ENCODE measurements at places on chromosomes 11 and 22.

- no peak for DNase-seq
Observed at GRCh38 chr11:69799582-69799981, 19.6 kb downstream of the FGF3 start.

- DNase-seq: no peak
Observed at GRCh38 chr11:88405853-88406252, 68.3 kb upstream of the CTSC start.

DNA sequence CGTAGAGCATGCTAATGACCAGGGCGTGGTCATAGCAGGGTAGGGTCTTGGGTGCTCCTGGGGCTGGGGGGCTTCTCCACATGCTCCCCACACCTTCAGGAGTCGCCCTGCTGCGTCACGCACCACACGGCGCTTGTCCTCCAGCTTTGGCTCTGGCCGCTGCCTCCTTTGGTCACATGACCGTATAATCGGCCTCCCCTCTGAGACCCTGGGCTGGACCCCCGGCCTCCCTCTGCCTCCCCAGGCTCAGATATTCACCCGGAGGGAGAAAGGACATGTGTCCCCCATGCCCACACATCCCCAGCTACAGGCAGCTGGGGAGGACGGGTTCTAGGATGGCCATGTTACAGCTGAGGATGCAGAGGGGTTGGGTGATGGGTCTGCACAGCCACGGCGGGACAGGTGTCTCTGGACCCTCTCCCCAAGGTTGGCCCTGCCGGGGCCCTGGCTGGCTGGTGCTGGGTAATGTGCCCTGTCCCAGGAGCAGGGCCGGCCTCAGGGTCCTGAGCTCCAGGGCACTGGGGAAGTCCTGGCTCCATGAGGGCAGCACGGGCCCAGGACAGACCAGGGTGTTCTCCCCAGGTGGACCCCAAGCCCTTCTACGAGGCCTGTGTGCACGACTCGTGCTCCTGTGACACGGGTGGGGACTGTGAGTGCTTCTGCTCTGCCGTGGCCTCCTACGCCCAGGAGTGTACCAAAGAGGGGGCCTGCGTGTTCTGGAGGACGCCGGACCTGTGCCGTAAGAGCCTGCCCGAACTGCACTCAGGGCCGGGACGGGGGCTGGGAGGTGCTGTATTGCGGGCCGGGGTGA, 14.5 kb downstream of the MUC2 start:
- DNase-seq: no peak

GRCh38 chr11:14409891-14410290, 50.9 kb upstream of the RRAS2 start:
- DNase-seq: no peak

GRCh38 chr11:114218508-114218907, 77.7 kb upstream of the NNMT start:
- no peak for DNase-seq

- no peak for DNase-seq
Observed at GRCh38 chr22:19341500-19341899, 50.0 kb upstream of the CLTCL1 start.

- DNase-seq: no peak
Observed at GRCh38 chr11:99352642-99353041, 331.9 kb downstream of the CNTN5 start.

- no peak for DNase-seq
Observed at GRCh38 chr11:96316869-96317268, 26.1 kb downstream of the MAML2 start.

- DNase-seq: no peak
Observed at GRCh38 chr22:45496451-45496941, 6.2 kb upstream of the FBLN1 start.

- DNase-seq: no peak
Observed at GRCh38 chr11:111878385-111878848, 548 bp downstream of the FDXACB1 start.

- DNase-seq: no peak
Observed at GRCh38 chr11:32154275-32154674, 63.4 kb downstream of the RCN1 start.

DNA sequence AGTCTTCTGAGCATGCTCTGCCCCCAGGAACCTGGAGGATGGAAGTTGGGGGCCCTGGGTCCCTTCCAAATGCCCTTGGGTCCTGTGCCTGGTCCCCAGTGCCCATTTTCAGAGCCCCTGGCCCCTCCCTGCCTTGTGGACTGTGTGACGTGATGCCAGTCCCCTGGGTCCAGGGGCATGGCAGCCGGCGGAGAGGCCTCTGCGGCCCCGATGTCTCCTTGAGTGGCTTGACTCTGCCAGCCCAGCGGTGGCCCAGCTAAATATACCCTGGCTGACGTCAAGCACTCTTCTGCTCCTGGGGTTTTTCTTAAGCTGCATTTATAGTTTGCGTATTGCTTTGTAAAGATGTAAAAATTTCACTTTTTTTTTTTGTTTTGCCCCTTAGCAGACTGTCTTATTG, 35.2 kb upstream of the PARVG start:
- no peak for DNase-seq

DNA sequence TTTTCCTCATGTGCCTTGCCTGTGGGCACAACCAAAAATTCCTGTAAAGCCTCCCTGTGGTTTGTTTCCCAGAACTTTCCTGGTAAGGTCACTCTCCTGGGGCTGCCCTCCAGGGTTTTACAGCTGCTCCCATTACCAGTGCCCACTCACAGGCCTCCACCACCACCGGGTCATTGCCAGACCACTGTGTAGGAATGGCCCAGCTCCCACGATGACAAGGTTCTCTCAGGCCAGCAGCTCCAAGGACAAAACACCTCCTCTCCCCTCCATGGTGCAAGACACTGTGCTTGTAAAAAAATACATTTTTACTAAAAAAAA, 96.1 kb upstream of the AKIP1 start:
- no peak for DNase-seq

- DNase-seq: no peak
Observed at GRCh38 chr11:15484398-15484797, 369.7 kb downstream of the INSC start.

- DNase-seq: no peak
Observed at GRCh38 chr11:13009921-13010748, 1.0 kb downstream of the RASSF10 start.

DNA sequence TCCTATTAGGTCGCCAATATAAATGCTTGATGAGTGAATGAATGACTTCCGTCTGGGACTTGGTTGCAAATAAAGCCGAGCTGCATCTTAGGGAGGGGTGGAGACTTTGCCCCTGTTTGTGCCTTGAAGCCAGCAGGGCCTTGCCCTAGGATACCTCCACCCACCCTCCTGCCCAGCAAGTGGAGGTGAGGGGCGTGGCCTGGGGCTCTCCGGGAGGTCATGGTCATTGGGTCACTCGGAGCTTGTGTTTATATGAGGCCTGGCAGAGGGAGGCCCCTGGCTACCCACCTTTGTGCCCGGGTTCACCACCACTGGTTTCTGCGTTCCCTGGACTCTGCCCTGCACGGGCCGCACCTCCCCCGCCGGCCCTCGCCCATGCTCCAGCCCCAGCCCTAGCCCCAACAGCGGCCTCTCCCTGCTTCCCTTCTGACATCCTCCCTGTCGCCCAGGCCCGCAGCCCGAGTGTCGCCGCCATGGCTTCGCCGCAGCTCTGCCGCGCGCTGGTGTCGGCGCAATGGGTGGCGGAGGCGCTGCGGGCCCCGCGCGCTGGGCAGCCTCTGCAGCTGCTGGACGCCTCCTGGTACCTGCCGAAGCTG, 4.3 kb downstream of the MPST start:
- no peak for DNase-seq
